ENCODE measurements at places on chromosomes 16 and 17. TPM values are rescaled to one million over a fixed set of nuclear protein-coding genes. Genes with fewer than 3 reads are reported as not detected.

The TLCD3A gene
- 2.2 TPM for total RNA-seq

The PITPNM3 gene
- total RNA-seq = 0.34 TPM

The RABEP2 gene
- 17.0 TPM for total RNA-seq

The CES5A gene
- not detected for total RNA-seq

The SCIMP gene
- total RNA-seq = 17.0 TPM

The TAT gene
- 0.17 TPM for total RNA-seq

The CDH13 gene
- total RNA-seq = 6.4 TPM

The APPBP2 gene
- 39.9 TPM for total RNA-seq

The C17orf113 gene
- total RNA-seq = 0.17 TPM

The PRR15L gene
- not detected for total RNA-seq

The CCL1 gene
- total RNA-seq = not detected

The SPATA32 gene
- not detected for total RNA-seq

The HEATR3 gene
- 14.3 TPM for total RNA-seq

The TNFRSF13B gene
- not detected for total RNA-seq

The CCL16 gene
- not detected for total RNA-seq

The ABCC6 gene
- total RNA-seq = 2.2 TPM

The ZNF768 gene
- 11.7 TPM for total RNA-seq

The IL17C gene
- not detected for total RNA-seq

The RASL10B gene
- 45.4 TPM for total RNA-seq

The MYH13 gene
- not detected for total RNA-seq

The PRDM7 gene
- not detected for total RNA-seq

The KCNJ12 gene
- 0.51 TPM for total RNA-seq

The DHRS7C gene
- not detected for total RNA-seq

The GOT2 gene
- total RNA-seq = 21.2 TPM

The KIAA0513 gene
- total RNA-seq = 12.7 TPM

The KAT7 gene
- total RNA-seq = 37.8 TPM

The UMOD gene
- not detected for total RNA-seq

The ITGB4 gene
- total RNA-seq = 5.1 TPM

The WNK4 gene
- 0.16 TPM for total RNA-seq

The MYLK3 gene
- 2.6 TPM for total RNA-seq

The TBC1D3 gene
- not detected for total RNA-seq

The BRIP1 gene
- 1.1 TPM for total RNA-seq

The XYLT1 gene
- total RNA-seq = 26.4 TPM

The MYO1D gene
- 139 TPM for total RNA-seq

The ICAM2 gene
- 45.6 TPM for total RNA-seq

The C17orf107 gene
- 2.2 TPM for total RNA-seq

The FBXO47 gene
- 0.17 TPM for total RNA-seq

The IL21R gene
- total RNA-seq = 0.51 TPM

The IGSF6 gene
- total RNA-seq = 7.5 TPM
